CD8-positive, alpha-beta T cell (primary cell): ENCODE measurements at places on chromosomes 6 and 20. TPM values are rescaled to one million over a fixed set of nuclear protein-coding genes. Genes with fewer than 3 reads are reported as not detected.
A peak's percentile ranks its signal among the peaks of the same experiment; 100 is the strongest.

The SNAP91 gene
- not detected for total RNA-seq

DNA sequence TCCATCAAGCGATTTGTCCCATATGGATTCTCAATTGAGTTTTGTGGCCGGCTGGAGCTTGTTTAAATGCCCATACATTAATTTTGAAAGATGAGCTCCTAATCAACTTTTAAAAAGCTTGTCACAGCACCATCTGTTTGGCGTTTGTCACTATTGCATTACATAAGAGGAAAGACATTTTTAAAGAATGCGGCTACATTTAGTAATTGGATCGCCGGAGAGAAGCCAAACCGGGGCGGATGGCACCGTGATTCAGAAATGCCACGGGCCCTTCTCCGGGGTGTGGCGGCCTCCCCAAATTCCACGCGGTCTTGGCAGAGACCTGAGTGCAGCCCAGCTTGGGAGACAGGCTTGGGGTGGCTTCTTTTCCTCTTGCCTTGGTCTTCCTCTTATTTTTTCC lies 67.7 kb upstream of the ZNFX1 start:
- no peak for DNase-seq

DNA sequence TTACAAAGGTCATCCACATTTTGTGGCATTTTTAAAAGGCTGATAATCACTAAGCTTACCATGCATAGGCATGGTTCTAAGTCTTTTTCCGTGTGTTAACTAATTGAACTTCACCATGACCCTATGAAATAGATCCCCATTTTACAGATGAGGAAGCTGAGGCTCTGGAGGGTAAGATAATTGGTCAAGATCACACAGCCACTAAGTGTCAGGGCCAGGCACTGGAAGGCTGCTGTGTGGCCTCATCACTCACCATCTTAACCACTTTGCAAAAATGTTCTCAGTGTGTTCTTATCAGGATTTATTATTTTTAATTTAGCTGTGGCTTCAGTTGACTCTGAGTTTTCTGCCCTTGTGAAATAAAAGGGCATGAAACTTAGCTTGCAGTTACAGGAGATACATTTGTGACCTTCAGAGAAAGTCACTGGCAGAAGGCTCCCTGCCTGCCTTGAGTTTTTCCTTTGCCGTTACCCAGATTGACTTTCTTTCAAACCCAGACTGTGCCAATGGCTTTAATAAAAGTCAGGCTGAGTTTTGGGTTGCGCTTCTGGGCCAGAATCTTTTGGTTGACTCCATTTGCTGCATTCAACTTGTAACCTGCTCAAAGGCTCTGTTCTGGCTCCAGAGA lies 82.0 kb downstream of the EZR start:
- DNase-seq = no peak

DNA sequence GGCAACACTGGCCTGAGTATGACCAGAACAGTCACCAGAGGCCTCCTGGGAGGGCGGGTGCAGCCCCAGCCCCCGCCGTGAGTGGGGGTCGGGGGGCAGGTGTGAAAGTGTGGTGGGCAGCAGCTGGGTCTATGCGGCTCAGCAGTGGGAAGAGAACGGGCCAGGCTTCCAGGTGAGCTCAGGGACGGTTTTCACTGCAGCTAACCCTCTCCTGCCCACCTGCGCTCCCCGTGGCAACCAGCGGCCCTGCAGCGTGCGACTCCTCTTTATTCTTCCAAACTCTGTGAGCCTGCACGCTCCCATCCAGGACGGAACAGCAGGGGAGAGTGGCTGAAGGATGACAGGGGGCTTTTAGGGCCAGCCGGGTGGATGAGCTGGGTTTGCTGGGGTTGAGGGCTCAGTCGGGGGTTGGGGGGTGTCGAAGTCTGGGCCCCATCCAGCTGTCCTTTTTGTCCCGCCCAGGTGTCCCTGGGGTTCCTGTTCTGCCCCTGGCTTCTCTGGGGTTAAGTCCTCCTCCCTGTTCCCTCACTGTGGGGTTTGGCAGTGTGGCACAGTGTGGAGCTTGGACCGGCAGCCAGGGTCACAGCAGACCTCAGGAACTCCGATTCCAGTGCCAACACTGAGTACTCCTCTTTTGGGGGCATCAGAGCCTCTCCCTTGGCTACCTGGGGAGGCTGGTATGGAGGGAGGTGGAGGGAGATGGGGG lies 859 bp upstream of the BIRC7 start:
- DNase-seq = peak; percentile 47

- no peak for DNase-seq
These were observed 349.3 kb upstream of the MMS22L start for GRCh38 chr6:97632341-97632740.

DNA sequence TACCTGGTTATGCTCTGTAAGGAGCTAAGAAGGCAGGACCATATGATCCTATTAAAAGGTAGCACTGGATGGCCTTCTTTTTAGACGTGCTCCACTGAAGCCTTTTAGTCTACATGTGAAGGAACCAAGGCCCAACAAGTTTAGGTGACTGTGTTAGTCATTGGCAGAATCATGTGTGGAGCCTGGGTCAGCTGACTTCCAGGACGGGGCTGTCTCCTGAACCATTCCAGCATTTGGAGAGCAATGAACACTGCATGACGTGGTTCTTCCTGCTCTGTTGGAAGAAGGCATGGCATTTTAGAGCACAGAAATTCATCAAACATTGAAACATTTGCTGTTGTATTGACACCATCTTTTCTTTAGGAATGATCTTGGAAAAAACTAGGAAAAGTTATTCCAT lies 87.8 kb upstream of the TIAM2 start:
- DNase-seq = no peak

GRCh38 chr6:47202644-47203205 lies 107.0 kb downstream of the TNFRSF21 start:
- DNase-seq = no peak

DNA sequence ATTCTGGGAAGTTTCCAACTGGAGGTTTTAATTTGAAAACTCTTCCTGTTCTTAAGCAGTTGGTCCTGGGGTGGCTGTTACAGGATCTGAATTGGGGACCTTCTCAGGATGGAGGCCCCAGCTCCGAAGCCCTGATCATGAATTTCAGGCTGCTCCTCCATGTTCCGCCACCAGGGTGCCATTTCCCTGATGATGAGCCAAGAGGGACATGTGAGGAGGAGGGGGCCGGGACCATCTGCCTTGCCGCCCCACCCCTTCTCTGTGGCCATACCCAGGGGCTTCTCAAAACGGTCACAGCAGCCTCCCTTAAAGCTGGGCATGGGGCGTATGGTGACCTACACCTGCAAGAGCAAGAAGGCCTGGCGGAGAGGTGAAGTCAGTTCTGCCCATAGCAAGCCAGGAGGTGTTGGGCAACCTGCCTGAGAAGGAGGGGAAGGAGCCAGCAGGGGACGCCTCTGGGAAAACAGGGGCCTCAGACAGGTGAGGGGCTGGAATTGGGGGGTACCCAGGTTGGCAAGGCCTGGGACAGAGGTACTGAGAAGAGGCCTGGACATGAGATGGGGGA lies 3.6 kb upstream of the BAK1 start:
- no peak for DNase-seq
